Stimulated activated CD4-positive, alpha-beta T cell treated with anti-CD3 and anti-CD28 coated beads, TNF-alpha, amount 100 ng/mL, for 4 hours (primary cell): ENCODE measurements at places on chromosomes 12 and 14.
A peak's percentile ranks its signal among the peaks of the same experiment; 100 is the strongest.

DNA sequence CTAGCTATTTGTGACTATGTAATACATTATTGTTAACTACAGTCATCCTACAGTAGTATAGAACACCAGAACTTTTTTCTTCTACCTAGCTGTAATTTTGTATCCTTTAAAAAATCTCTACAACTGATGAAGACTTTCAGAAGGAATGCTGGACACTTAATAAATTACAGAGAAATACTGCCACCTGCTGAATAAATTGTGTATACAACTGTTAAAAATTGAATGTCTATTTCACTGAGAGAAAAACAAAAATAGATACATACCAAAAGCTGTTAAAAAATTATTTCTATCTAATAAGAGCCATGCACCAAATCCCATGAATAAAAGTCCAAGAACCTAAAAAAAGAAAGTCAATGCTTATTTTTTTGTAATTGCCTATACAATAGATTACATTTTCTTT is 6.6 kb downstream of the TSPAN19 start:
- no peak for DNase-seq

DNA sequence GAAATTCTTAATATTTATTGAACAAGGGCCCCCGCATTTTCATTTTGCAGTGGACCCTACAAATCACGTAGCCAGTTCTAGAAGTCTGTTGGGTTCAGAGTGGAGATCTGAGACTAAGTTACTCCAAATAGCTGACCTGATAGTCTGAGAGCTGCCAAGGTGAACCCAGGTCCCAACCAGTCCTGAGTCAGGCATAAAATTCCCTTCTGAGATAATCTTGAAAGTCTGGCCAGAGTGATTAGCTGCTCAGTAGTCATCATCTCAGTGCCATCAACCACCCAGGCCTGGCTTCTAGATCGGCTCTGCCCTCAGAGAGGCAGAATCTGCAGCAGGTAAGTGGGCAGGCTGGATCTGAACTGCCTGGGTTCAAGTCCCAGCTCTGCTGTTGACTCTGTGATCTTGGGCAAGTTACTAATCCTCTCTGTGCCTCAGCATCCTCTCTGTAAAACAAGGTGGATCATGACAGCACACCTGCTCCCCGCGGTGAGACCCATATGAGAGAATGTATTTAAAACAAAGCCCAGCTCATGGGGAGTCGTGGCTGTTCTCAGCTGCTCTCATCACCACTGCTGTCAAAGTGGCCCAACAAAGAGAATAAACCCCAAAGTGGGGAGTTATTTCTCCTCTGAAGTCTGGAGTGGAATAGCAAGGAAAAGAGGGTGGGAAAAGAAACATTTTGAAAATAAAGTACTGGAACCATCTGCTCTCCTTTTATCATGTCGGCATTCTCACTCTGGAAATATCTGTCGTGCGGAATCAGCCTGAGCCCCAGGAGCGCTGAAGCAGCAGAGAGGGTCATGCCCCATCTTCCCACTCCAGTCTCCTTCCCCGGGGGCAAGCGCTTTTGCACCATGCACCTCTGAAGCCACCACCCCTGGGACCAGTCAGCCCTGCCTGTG is 193.3 kb downstream of the DPF3 start:
- DNase-seq: no peak

DNA sequence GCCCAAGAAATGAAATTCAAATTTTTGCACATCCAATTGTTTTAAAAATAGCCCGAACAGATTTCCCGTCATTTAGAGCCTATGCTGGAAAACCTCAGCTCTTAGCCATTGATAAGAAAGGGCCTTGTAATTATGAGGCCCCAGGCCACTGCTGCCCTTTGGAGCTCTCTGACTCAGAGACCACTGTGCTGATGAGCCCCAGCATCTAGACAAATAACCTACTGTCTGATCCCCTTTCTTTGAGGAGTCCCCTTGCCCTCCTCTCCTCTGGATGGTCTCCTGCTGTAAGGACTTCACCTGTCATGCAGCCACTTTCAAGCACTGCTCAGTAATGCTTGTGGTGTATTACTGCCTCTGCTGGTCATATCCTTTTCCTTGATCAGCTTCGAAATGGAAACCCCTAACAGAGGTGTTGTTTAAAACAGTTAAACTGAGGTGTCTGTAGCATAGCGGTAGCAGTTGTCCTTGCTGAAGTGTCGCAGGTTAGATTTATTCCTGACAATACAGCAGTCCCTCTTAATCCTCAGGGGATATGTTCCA is 159.9 kb upstream of the SRRM4 start:
- DNase-seq: no peak

- DNase-seq: no peak
Measured at GRCh38 chr14:99915305-99916090, 122.3 kb downstream of the EML1 start.

- no peak for DNase-seq
Measured at GRCh38 chr14:92507174-92507768, 6.3 kb upstream of the RIN3 start.

GRCh38 chr14:97930166-97930565 is 1133.0 kb downstream of the VRK1 start:
- DNase-seq: no peak

DNA sequence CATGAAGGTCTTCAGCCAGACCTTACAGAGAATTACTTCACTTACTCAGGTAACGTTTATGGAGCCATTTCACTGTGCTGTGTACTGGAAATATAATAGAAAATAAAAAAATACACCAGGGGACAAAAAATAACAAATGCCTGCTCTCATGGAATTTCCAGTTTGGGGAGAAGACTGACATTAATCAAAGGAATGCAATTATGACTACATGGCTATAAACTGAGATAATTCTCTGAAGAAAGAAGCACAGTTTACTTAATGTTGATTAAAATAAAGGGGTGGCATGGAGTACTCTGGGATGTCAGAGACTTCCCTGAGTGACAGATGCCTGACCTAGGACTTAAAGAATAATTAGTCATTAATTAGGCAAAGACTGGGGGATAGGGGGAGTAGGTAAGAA is 59.0 kb downstream of the DENND5B start:
- no peak for DNase-seq

DNA sequence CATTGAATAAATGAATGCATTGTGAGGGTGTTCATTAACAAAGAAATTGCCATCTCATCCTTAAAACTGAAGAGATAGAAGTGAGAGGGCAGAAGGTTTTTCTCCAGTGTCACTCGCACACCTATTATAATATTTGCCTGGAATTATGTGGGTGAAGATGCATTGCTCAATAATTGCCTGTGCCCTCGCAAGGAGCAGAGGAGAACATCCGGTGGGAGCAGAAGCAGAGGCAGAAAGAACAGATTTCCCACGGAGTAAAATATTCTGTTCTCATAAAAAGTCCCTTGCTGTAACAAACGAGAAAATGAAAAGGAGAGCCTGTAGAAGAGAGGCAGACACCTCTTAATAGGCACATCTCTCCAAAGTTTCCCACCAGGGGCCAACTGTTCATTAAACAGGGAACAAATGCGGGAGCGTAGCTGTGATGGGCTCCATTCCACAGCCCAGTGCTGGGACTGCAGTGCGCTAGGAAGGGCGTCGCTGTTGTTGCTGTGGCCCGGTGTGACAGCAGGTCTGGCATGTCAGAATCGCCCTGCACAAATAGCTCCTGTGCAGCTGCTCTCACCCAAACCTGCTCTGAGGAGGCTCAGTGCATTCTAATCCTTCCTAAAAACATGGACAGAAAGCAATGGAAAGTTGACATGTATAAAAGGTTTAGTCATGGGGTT is 359.8 kb downstream of the APAF1 start:
- DNase-seq: no peak

- DNase-seq: no peak
Measured at GRCh38 chr12:47557386-47557785, 148.4 kb downstream of the RPAP3 start.

- DNase-seq: no peak
Measured at GRCh38 chr14:100830681-100831080, 4.8 kb downstream of the MEG3 start.

DNA sequence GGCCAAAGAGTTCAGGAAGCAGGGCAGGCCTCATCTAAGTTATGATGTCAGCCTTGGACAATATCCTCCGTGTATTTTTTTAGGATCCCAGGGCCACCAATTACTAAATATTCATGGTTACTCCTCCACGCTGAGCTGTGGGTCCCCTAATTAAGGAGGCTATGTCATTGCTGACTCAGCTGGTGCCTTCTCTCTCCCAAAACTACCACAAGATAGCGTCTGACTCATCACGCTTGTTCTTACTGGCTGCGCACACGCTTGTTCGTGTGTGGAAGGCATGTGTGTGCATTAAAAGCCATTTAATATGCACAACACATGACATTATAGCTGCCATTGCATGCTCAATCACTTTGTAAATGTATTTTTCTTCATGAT is 78.3 kb downstream of the GSC start:
- DNase-seq: no peak

- DNase-seq: peak; percentile 94
Measured at GRCh38 chr12:111841750-111842555, at the start of gene MAPKAPK5. TSS of gene MAPKAPK5 (plus strand) at chr12:111842228. CDS start at chr12:111842734, 506 bp downstream.

GRCh38 chr12:93204896-93205295 is 172.8 kb upstream of the NUDT4 start:
- no peak for DNase-seq

DNA sequence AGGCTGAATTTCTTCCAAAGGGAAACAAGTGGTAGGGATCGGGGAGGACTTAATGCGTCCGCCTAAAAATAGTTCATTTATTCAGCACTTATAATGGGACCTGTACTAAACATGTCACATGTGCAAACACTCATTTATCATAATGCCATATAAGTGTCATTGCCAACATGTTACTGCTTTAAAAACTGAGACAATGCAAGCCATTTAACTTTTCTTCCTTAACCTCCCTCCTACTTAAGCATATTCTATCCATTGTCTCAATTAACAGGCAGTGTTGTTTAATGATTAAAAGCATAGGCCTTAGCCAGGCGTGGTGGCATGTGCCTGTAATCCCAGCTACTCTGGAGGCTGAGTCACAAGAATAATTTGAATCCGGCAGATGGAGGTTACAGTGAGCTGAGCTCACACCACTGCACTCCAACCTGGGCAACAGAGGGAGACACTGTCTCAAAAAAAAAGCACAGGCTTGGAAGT is 13.5 kb upstream of the SCFD1 start:
- DNase-seq: no peak

- no peak for DNase-seq
Measured at GRCh38 chr12:6206327-6206726, 6.1 kb downstream of the CD9 start.

- DNase-seq: no peak
Measured at GRCh38 chr12:105993766-105994555, 144.8 kb downstream of the NUAK1 start.

DNA sequence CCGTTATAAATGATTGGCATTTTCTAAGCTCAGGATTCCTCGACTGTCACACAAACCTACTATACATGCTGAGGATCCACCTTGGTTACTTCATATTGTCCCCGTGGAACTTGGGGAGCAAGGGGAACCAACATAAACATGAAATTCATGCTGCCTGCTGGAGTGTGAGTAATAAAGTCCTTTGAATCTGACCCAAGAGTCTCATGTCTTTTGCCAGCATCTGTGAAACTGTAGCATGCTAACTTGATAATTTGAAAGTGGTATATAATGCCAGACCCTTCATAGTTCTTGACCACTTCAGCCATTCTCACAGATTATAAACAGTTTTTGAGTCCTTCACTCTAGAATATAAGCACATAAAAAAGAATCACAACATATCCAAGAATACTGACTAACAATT is 17.1 kb downstream of the SLC35F4 start:
- no peak for DNase-seq

- peak; percentile 17 for DNase-seq
Measured at GRCh38 chr12:51821440-51822260, 26.9 kb downstream of the FIGNL2 start.

GRCh38 chr14:76450476-76450875 is 74.5 kb downstream of the ESRRB start:
- DNase-seq: no peak

- DNase-seq: no peak
Measured at GRCh38 chr12:109770104-109770860, 56.7 kb downstream of the FAM222A start.

DNA sequence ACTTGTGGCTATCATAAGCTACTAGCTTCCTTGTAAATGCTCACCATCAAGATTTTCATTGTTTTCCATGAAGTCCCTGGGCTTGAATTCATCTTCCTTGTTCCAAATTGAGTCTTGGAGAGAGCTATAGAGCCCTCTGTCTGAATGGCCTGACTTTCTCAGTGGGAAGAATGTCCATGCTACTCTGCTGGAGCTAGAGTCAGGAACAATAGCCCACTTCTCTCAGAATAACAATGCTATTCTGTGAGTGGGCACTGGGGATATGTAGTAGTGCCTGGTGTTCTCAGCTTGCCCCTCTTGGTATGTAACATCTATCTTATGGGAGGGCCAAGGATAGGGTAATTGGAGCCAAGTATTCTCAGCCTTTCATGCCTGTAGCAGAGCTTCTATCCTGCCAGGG is 127.6 kb upstream of the TRHDE start:
- DNase-seq: no peak

GRCh38 chr14:65040666-65041433 is 54.2 kb downstream of the FNTB start:
- no peak for DNase-seq

DNA sequence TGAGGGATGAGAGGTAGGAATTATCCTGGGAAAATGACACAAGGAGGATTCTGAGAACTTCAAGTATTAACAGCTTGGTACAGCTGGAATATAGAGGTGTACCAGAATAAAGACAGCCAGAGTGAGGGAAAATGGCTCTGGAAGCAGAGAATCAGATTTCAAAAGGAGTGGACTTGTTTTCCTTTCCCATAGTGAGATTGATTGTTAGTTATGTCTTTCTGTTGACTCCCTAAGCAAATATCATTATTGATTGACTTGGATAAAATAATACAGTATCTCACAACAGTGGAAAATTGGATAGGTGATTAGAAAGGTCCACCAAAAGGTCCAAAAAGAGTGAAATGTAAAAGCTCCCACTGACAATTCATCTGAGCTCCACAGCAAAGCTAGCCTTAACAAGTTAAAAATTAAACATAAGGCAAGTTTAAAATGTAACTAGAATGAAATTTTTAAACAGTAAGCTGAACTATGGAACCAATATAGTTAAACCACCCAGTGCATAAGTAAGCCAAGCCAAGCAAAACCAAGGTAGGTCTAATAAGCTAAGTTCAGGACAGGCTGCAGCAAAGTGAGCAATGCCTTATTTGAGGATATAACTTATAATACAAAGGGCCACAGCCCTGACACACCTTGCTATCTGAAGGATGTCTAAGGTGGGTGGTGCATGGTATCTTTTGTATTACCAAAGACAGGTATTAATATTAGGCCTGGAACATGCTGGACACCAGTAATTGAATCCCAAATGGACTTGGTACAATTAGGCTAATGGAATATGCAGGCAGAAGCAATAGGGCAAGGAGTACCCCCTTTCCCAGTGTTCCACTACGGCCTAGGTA is 21.8 kb downstream of the ENTPD5 start:
- DNase-seq: no peak

DNA sequence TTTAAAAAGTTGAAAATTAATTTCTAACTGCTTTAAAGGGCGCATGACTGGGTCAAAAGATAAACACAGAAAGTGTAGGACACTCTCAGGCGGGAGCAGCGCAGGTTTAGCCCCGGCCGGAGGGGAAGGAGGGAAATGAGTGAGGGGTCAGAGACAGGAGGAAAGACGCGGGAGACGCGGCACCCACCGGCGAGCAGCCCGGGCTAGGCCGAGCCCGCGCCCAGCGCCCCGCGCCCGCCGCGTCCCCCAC is 591 bp downstream of the GXYLT1 start:
- DNase-seq: no peak

GRCh38 chr14:22549981-22550673 is 38.9 kb downstream of the DAD1 start:
- no peak for DNase-seq
